ENCODE measurements at places on chromosomes 11 and 22.

GRCh38 chr22:47570300-47570685, 807.8 kb downstream of the TBC1D22A start:
- no peak for DNase-seq

- DNase-seq, result peak; percentile 36
These were observed 5.9 kb upstream of the GRAMD4 start for GRCh38 chr22:46614025-46614931.

GRCh38 chr22:22753526-22754267, 109.3 kb downstream of the GGTLC2 start:
- peak; percentile 61 for DNase-seq

DNA sequence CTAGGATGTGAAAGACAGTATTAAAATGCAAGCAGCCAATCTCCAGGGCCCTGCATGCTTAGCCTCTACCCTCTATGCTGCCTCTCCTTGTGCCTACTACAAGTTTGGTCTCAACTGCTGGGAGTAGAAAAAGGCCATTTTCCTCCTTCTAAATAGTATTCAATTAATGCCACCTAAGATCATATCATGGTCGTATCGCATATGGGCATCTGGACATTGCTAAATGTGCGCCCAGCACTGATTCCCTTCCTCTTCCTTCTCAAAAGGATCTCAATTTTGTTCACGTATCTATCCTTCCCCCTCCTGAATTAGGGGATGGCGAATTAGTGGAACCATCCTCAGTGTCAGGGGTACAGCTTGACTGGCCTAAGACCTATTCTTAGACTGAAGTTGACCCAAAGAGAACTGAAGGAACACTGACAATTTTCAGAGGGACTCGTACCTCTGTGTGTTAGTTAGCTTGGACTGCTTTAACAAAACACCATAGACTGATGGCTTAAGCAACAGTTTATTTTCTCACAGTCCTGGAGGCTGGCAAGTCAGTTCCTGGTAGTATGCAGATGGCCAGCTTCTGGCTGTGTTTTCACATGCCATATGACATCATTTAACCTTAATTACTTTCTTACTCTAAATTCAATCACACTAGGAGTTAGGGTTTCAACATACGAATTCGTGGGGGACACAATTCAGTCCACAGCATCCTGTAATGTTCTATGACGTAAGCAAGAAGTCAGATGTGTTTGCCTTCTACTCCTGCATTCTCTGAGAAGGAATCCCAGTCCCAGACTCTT, 8.5 kb upstream of the NUP50 start:
- no peak for DNase-seq

GRCh38 chr11:14312736-14313438, 46.1 kb downstream of the RRAS2 start:
- no peak for DNase-seq

GRCh38 chr11:70625582-70626518, 227.5 kb downstream of the CTTN start:
- DNase-seq, result no peak

DNA sequence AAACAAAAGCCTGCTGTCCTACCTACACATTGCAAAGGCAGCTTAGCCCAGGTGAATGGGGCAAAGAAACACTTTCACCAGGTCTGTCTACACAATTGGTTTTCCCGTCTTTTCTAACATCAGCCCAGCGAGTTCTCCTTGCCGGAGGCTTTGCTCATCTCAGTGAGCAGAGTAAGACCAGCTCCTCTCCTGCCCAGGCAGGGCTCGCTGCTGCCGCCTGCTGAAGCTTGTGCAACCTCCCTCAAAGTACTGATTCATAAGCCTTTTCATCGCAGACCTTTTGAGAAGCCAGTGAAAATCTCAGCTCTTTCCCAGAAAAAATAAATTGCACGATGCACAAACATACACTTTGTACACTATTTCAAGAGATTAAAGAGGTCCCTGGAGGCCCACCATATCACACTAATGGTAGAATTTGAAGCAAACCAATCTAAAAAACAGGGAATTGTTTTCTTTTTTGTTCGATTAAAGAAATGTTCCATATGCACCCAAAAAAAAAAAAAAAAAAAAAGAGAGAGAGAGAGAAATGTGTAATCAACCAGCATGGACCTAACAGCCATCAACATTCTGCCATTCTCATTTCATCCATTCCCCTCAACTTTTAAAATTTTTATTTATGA, 328.1 kb upstream of the MPPED2 start:
- DNase-seq, result no peak

GRCh38 chr11:130801333-130802122, 114.8 kb downstream of the SNX19 start:
- no peak for DNase-seq

DNA sequence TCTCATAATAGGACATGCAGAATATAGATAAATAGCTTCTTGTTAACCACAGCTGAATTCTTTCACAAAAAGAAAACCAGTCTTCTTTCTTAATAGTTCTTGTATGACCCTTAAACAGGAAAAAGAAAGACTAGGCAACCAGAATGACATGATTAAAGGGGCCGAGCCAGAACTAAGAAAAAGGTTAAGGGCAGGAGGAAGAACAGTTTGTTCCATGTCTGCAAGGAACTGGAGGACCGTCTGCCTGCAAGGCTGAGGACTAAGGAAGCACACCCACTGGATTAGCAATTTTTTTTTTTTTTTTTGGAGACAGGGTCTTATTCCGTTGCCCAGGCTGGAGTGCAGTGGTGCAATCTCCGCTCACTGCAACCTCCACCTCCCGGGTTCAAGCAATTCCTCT, 26.0 kb upstream of the TMPRSS5 start:
- no peak for DNase-seq

DNA sequence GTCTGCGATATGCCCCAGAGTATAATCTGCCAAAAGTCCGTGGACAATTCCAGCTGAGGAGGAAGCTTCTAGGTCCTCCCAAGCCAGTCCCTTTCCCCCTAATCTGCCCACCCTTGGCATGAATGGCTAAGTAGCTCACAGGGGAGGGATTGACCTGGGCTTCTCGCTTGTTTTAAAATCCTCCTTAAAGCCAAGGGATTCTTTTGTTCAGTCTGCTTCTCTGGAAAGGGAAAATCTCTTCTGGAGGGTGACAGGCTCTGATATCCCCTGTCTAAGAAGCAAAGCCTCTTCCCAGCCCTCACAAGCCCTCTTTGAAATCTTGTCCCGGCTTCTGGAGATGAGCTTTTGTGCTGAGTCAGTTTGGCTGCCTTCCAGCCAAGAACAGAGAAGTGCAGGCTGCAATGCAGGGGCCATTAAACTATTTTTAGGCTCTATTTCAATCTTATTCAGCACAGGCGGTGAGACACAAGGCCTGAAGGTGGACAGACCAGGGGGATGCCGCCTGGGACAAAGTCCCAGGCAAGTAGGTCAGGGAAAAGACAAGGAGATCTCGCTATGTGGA, 23.9 kb downstream of the NEFH start:
- DNase-seq, result no peak

- no peak for DNase-seq
These were observed 213.0 kb upstream of the E2F8 start for GRCh38 chr11:19453651-19454257.

GRCh38 chr11:10876158-10876557, 18.3 kb upstream of the ZBED5 start:
- DNase-seq, result no peak

DNA sequence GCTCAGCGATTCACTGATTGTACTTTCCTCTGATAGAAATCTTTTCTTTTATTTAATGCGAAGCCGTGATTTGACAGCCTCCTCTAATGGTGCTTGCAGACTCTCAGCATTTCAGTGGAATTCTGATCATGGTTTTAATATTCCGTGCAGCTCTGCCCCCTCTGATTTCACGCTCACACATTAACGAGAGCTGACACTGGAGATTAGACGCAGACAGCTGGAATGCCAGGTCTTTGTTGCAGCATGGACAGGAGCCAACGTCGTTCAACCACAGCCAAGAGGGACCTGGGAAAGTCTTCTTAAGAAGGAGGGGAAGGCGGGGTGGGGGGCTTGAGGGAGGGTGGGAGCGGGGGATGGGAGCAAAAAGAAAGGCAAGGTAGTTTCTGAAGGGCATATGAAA, 186.4 kb downstream of the BLID start:
- no peak for DNase-seq

- no peak for DNase-seq
These were observed 89.0 kb downstream of the CDKN1C start for GRCh38 chr11:2796508-2797113.

DNA sequence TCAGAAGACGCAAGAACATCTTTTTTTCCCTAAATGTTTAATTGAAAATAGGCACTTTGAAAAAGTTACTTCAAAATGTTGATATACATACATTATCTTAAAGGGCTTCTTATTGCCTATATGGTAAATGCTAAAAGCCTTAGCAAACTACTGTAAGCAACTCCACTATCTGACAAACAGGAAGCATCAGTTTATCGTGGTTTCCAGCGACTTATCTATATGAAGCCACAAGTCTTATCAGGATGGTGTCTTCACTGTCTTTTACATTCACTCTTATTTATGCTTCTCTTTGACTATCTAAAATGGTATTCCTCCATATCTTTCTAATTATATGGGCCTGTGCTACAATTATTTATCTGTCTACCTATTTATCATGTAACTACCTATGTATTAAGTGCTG, 2091.9 kb downstream of the LRRC4C start:
- DNase-seq, result no peak

- no peak for DNase-seq
These were observed 61.8 kb downstream of the SMIM38 start for GRCh38 chr11:69217276-69218105.

DNA sequence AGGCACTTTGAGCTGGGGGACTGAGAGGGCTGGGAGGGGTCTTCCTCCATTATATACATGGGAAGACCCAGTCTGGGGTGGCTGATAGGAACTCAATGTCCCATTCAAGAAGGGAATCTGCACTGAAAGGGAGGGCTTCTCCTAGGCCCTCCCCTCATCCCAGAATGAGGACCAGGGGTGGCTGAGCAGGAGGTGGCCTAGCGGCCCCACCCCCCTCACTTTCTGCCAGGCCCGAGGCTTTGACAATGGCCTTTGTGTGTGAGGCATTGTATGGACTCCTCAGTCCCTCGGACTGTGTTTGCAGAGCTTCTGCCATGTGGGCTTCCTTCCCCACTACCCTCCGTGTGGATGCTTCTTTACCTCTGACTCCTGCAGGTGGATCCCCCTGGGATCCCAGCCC, 65.7 kb downstream of the NECTIN1 start:
- no peak for DNase-seq

GRCh38 chr11:93051186-93051585, 81.7 kb downstream of the MTNR1B start:
- no peak for DNase-seq

GRCh38 chr22:24433001-24433827, 5.8 kb downstream of the ADORA2A start:
- no peak for DNase-seq

- no peak for DNase-seq
These were observed 661 bp downstream of the ADAMTS8 start for GRCh38 chr11:130427581-130428315.

GRCh38 chr11:133900176-133901105, 55.1 kb upstream of the SPATA19 start:
- DNase-seq, result no peak

DNA sequence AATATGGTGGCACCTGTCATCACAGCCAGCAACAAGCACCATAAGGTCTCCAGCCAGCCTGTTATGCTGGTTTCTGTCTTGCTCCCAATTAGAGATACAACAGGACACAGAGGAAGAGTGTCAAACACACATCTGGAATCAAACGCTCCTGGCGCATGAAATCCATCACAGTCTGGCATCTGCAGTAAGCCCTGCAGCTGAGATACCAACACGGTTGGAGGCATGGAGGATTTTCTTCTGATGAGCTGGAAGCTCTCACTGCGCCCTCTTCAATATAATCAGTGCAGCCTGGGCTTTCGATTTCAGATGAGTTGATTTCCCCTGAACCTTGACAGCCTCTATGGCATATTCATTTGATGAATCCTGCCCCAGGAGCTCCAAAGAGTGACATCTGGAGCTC, 27.8 kb upstream of the CARS1 start:
- no peak for DNase-seq

DNA sequence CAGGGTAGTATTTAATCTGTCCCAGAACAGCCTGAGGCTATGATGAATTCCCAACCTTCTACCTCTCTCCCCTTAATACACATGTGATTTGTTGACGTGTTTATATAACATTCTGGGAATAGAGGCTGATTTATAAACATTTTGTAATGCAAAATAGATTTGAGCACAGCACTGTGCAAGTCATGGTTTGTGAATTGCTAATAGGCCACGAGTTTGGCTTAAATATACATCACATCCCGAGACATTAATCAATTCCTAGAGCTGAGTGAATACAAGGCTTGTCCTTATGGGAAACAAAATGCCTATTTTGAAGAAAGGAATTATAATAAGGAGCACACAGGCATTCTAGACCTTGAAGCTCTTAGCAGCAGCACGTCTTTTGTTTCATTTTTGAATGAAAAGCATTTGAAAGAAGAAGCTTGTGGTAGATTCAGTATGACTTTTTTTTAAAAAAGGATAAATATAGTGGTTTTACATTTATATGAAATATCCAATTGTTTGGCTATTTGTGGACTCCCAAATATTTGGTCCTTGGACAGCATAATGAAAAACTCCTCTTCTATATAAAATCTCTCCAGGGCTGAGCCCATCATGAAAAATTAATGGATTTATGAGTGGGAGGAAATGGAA, 116.4 kb downstream of the SLC17A6 start:
- no peak for DNase-seq

DNA sequence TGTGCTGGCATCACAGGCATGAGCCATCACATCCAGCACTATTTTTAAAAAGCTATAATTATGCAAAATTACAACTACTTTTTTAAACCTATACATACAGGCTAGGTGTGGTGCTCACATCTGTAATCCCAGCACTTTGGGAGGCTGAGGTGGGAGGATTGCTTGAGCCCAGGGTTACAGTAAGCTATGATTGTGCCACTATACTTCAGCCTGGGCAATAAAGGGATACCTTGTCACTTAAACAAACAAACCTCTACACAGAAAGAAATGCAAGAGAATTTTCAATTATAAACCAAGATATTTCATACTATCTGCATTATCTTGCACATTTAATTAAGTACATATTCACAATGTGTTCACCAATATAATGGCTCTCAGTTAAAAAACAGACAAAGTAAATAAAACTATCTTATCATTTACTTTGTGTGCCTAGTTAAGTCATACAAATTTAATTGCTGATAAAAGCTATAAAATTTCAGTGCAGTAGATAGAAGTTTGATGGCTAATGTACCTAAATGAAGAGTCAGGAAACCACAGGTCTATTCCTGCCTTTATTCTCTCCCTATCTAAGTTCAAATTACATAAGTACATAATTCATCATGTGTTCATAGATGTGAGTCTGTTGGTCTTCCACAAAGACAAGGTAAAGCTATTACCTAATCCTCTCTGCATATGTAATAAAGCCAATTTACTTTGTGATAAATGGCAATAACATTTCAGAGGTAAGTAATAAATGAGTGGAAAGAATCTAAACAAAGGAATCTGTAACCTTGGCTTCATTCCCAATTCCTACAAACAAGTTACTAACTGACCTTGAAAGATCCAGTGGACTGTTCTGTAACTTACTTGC, 9.0 kb upstream of the RDX start:
- DNase-seq, result no peak

DNA sequence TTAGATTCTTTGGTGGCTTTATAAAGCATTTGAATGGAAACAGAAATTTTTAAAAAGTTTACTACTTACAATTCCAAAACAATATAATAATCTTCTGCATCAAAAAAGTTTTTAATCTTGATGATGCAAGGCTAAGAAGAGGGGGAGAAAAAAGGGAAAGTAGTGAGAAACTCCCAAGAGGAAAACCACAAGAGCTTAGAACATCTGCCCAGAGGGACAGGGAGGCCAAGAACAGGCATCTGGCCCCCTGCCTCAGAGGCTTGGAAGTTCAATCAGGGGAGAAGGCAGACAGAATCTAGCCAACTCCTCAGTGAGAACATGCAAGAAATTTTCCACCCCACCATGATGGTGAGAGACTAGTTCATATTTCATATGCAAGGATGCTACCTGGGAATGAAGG, 23.8 kb upstream of the TTC28 start:
- no peak for DNase-seq

Measured in stimulated activated CD8-positive, alpha-beta memory T cell treated with anti-CD3 and anti-CD28 coated beads, Interleukin-4, amount 100 ng/mL, for 4 hours (primary cell).